Activated CD4-positive, alpha-beta T cell treated with anti-CD3 and anti-CD28 coated beads for 36 hours (primary cell): ENCODE measurements at places on chromosomes 6 and 20. TPM values are rescaled to one million over a fixed set of nuclear protein-coding genes. Genes with fewer than 3 reads are reported as not detected.

The HUS1B gene
- total RNA-seq: 0.87 TPM

The APOM gene
- 4.0 TPM for total RNA-seq

The PRND gene
- total RNA-seq: not detected

The ZC2HC1B gene
- total RNA-seq: not detected

The FOXQ1 gene
- not detected for total RNA-seq

The MICA gene
- total RNA-seq: 7.1 TPM

The DDRGK1 gene
- 52.2 TPM for total RNA-seq

The BLOC1S5 gene
- total RNA-seq: 20.0 TPM

The SIRPG gene
- total RNA-seq: 48.7 TPM

The NOX3 gene
- total RNA-seq: not detected

The HLA-DPB1 gene
- total RNA-seq: 5.2 TPM

The PGBD1 gene
- 1.6 TPM for total RNA-seq

The THBD gene
- total RNA-seq: not detected

The MICB gene
- 19.6 TPM for total RNA-seq

The RIPPLY2 gene
- total RNA-seq: not detected

The STX11 gene
- total RNA-seq: 20.9 TPM

The RAET1L gene
- total RNA-seq: not detected

The CFB gene
- 0.96 TPM for total RNA-seq

The NKAIN2 gene
- total RNA-seq: not detected

The GPR6 gene
- not detected for total RNA-seq

The PPIL6 gene
- total RNA-seq: not detected

The MUCL3 gene
- not detected for total RNA-seq

The COL11A2 gene
- total RNA-seq: 2.0 TPM

The PPDPF gene
- 119 TPM for total RNA-seq

The TNXB gene
- 3.5 TPM for total RNA-seq

The WFDC13 gene
- total RNA-seq: not detected

The HSPA12B gene
- total RNA-seq: not detected

The SERPINB1 gene
- 243 TPM for total RNA-seq

The MYMX gene
- not detected for total RNA-seq

The LGSN gene
- total RNA-seq: not detected

The RGS17 gene
- not detected for total RNA-seq

The BANF2 gene
- total RNA-seq: not detected

The TMEM74B gene
- total RNA-seq: 1.5 TPM

The PERP gene
- 2.7 TPM for total RNA-seq

The TPX2 gene
- total RNA-seq: 137 TPM

The DDX43 gene
- total RNA-seq: 0.66 TPM

The MAP3K4 gene
- 61.2 TPM for total RNA-seq

The MAD2L1BP gene
- total RNA-seq: 35.3 TPM

The ZHX3 gene
- total RNA-seq: 15.4 TPM

The CST5 gene
- total RNA-seq: not detected
